Gastroesophageal sphincter (tissue), 4 donors: ENCODE measurements at places on chromosomes 13 and 19. TPM values are rescaled to one million over a fixed set of nuclear protein-coding genes. Genes with fewer than 3 reads are reported as not detected.

CCL25 gene
- total RNA-seq = not detected

DNA sequence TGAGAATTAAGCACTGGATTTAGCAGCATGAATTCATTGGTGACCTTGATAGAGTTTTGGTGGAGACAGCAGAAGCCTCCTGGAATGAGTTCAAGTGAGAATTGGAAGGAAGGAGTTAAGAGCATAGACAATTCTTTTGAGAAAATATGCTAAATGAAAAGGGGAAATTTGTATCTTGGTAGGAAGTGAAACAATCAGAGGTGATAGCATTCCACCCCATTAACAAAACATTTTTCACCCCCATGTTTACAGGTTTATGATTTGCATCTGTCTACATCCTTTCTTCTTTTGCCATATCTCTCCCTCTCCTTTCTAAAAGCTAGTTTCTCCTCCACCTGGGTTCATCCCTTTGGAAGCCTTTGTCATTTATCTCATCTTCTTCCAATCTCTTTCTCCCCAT lies 27.5 kb downstream of the LNX2 start:
- ATAC-seq = no peak

- ATAC-seq = no peak
These were observed 15.2 kb upstream of the PABPC3 start for GRCh38 chr13:25080773-25081172.

CEACAM16 gene
- total RNA-seq = not detected

GRCh38 chr13:33494596-33495204 lies 209.1 kb upstream of the STARD13 start:
- no peak for ATAC-seq

AMER2 gene
- not detected for total RNA-seq

- ATAC-seq = no peak
These were observed 35.7 kb upstream of the SLC10A2 start for GRCh38 chr13:103101901-103102300.

LGALS7B gene
- total RNA-seq = not detected

- no peak for ATAC-seq
These were observed 8.3 kb upstream of the ZNF14 start for GRCh38 chr19:19741184-19741583.

DNA sequence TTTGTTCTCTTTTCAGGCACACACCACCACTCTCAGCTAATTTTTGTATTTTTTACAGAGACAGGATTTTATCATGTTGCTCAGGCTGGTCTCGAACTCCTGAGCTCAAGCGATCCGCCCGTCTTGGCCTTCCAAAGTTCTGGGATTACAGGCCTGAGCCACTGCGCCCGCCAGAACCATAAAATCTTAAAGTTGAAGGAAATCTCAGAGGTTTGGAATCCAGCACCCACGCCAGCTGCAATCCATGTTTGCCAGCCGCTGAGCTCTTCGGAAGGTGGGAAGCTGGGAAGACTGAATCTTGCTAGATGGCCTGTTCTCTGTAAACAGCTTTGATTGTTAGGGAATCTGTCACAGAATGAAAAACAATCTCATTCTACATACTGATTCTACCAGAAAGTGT lies 38.5 kb downstream of the SPATA13 start:
- ATAC-seq = no peak

DNA sequence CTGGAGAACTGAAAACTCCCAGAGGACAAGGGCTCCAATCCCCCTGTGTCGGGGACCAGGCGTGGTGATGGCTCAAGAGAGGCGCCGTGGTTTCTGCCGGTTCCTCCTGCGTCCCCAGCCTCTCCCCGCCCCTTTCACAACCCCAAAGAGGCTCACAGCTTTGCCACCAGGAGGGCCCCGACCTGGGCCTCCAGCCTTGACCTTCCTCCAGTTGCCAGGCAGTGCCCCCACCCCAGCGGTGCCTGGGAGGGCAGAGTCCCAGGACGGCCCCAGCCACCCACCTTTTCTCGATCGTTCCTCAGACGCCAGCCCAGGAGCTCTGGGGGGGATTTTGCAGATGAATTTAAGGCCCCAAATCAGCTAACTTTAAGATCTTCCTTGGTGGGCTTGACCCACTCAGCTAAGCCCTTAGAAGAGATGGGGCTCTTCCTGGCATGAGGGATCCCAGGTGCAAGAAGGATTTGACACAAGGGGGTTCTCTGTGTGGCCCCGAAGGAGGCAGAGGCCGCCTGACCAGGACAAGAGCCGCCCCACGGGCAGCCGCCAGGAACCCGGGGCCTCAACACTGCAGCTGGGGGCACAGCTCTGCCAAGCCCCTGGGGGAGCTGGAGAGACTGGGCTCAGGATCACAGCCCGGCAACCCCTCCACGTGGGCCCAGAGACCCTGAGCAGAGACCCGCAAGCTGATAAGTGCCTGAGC lies 47.0 kb downstream of the MCF2L start:
- no peak for ATAC-seq

CEBPG gene
- 26.1 TPM for total RNA-seq
